Stimulated activated naive CD4-positive, alpha-beta T cell treated with Interleukin-2 at 50 U/mL for 16 hours (primary cell): ENCODE measurements at places on chromosomes 1 and 21.

- DNase-seq, result no peak
These were observed 57.1 kb upstream of the DR1 start for GRCh38 chr1:93288558-93288957.

DNA sequence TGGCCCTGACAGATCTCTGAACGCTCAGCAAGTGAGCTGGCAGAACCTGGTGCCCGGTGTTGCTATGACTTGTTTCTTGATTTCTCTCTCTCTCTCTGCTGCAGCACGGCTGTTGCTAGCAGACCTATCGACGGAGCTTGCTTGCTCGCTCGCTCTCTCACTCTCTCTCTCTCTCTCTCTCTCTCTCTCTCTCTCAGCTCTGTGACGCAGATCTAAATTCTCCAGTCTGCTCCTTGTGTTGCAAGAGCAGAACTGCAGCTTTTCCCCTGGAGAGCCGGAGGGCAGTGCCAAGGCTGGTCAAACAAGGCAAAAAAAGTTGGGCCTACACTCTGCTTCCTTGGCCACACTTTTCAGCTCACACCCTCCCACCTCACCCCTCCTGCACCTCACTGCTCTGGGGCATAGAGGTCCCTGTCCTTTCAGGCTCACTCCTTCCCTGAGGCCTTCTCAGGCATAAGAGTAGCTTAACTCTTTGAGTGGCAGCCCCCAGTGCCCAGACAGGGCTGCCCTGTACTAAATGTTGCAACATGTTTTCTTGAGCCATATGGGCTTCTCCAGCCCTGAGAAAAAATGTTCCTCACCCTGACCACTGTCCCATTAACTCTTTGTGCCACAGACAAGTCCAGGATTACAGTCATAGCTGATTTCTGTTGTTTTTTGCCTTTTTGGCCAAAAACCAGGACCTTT lies 72.2 kb downstream of the CD46 start:
- DNase-seq, result peak; percentile 81

DNA sequence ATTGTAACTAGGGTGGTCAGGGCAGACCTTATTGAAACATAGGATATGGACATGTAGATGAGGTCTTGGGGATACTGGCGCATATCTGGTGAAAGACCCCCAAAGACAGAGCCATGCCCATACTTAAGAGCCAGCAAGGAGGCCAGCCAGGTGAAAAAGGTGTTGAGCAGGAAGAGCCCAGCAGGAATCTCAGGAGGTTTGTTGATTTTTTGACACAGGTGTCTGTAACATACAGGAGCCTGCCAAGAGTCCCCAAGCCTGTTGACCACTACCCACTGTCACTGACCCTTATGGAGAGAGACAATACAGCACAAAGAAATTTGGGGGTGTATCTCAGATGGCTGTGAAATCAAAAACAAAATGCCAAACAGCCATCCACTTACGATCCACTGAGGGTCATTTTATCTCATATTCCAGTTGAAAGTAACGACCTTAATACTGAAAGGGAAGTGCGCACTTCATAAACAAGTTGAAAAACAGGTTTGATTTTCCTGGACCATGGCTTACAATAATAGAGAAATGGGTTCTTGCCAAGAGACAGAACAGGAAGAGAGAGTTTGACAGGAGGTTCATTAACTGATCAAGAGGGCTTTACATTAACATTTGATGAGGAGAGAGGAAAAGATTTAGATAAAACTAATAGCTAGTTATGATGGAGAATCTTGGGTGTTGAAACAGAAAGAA lies 163.6 kb downstream of the GLUL start:
- no peak for DNase-seq

DNA sequence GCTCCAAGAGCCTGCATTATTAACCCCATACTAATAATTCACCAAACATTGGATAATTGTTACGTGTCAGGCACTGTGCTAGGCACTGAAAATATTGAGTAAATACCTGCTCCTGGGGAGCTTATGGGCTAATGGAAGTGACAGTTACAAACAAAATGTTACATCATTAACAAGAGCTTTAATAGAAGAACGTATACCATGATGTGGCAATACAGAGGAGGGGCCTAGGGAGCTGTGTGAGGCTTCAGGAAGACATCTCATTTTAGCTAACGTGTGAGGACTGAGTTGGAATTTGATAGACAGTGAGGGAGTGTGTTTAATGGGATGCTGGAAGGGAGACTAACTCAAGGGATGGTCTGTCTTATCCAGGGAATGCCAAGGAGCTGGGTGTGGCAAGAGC lies 16.5 kb upstream of the TSPAN2 start:
- no peak for DNase-seq

- DNase-seq, result no peak
These were observed 10.5 kb upstream of the CNTN2 start for GRCh38 chr1:205032508-205032907.

- no peak for DNase-seq
These were observed 106.0 kb downstream of the TMEM53 start for GRCh38 chr1:44568128-44568900.

DNA sequence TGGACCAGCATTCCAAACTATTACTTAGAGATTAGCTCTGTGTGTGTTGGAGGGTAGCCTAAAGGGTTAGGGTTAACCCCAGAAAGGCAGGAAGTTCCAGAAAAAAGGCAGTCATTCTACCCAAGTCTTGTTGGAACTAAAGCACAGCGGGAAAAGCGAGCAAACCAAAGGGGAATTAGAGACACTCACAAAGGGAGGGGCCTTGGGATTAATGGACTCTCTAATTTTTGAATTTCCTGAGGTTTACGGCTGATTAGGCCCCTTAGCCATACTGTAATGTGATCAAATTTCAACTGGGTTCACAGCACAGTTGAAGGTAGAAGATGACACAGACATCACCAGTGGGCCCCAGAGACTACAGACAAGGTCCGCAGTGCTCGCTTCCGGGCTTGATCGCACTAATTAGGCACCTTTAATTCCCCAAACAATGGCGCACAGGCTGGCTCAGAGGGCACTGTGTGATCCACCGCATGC lies 28.3 kb downstream of the CAPZB start:
- no peak for DNase-seq

DNA sequence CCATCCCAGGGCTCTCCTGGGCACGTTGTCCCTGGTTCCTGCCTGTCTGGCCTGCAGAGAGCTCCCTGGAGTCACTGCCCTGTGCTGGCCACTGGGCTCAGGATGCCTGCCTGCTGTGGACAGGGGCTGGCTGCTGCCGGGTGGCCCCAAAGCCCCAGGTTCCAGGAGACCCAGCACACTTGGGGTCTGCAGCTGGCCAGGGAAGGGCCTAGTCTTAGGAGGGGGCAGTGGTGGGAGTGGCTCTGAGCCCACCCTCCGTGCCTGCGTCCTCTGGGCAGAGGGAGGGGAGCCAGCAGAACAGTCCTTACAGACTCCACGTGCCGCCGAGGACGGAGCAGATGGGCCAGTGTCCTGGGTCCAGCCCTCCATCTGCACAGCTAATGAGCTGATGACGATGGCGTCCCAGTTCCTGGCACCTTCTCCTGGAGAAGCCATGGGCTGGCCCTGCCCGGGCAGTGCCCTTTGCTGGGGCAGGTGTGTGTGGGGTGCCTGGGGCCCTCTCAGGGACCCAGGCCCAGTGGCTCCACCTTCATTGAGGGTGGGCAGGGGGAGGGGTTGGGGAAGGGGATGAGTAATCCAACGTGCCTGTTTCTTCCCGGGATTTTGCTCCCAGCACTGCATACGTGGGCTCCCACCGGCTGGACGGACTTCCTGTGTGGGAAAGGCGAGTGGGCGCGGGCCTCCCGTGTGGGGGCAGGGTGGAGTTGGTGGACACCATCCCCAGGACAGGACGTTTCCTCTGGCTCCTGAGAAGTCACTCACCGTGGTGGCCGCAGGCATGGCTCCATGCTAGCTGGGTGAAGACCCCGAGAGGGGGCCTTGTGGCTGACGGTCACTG lies 6.8 kb upstream of the PLCH2 start:
- no peak for DNase-seq

DNA sequence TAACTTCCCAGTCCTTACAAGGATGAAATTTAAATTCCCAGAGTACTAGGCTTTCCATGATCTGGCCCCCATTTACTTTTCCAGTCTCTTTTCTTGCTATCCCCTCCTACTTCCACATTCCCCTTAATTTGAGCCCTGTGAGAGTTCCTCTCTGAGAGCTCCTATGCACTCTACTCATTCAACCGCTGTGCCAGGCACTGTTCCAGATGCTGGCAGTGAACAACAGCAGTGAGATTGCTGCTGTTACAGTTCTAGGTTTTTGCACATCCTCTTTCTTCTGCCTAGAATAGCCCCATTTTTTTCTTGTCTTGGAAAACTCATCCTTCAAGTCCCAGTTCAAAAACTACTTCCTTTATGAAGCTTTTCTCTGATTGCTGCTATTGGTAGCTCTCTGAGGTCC lies 18.8 kb downstream of the ATF6 start:
- DNase-seq, result no peak

DNA sequence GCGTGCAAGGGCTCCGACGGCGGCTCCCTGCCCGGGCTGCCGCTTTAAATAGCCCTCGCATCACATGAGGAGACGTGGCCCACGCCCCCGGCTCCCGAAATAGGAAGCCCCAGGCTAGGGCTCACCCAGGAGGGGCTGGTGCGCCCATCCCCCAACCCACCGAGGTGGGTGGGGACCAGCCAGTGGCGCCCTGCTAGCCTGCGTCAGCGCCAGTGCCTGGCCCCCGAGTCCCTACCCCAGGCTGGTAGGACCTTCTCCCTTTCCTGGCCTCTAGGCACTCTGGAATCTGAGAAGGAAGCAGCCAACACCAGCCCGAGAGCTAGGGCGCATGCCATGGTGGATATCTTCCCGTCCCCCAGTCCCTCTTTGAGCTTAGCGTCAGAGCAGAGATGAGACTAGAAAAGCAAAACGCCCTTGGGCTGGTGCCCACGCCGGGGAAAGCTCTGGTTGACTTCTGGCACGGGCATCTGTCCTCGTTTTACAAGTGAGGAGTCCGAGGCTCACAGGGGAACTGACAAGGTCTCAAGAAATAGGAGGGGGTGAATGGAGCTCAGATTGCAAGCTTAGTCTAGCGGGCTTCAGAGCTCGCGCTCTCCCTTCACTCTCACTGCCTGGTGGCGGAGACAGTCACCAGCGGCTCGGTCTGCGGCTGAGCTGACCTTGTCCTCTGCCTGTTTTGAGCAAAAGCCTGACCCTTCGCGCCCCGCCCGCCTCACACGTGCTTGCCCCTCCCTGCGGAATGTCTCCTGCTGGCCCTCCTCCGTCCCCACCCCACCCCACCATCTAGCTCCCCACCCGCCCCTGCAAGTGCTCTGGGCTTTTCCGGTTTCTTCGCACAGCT lies at the start of gene FABP3:
TSS of gene FABP3 (minus strand) at position 21 of the 841 bp plus-strand sequence. CDS start 62 bp downstream, outside the sequence.
- DNase-seq, result no peak

- peak; percentile 16 for DNase-seq
These were observed 50.3 kb downstream of the HIVEP3 start for GRCh38 chr1:41868241-41868998.

GRCh38 chr1:35924838-35925237 lies 6.1 kb upstream of the AGO3 start:
- DNase-seq, result no peak

- no peak for DNase-seq
These were observed 100.8 kb downstream of the KCNK1 start for GRCh38 chr1:233714631-233715217.

DNA sequence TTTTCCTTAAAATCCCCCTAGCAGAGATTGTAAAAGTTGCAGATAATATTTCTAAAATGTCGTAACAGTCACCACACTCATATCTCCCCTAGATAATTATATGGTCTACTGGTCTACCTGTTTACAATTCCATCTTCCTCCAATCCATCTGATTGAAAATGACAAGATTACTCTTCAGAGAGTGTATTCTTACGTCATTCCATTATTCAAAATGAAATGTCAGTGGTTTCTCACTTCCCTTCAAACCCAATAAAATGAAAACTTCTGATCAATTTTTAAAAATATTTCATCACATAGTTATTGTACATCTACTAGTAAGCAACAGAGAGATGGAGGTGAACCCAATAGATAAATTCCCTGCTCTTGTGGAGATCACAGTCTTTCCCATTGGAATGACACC lies 202.2 kb upstream of the C8B start:
- DNase-seq, result no peak

GRCh38 chr1:165408518-165408917 lies 36.4 kb downstream of the RXRG start:
- DNase-seq, result no peak

- DNase-seq, result no peak
These were observed 6.1 kb upstream of the IGFN1 start for GRCh38 chr1:201184307-201185122.

DNA sequence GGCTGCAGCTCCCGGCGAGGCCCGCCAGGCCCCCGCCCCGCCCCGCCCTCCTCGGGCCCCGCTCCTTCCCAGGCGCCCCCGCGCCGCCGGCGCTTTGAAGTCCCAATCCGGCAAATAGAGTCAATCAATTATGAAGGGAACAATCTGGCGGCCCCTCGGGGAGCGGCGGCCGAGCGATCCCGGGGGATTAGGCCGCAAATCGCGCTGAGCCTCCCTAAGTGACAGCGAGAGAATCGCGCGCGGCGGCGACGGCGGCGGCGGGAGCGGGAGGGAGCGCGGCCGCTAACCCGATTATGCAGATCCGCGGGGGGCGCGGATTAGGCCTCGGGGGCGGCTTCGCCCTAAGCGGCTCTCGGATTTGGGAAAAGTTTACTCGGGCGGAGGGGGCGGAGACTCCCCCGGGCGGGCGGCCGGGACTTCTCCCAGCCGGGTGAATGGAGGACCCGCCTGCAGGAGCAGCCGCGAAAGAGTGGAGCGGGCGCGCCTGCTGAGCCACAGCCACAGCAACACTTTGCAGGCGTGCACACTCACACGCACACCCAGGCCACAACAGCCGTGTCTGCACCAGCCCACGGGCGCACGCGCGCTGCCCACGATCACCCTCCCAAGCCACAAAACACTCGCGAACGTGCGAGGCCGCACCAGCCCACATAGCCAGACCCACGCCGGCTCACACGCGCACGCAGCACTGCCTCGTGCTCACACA lies 23.0 kb upstream of the DMBX1 start:
- no peak for DNase-seq

DNA sequence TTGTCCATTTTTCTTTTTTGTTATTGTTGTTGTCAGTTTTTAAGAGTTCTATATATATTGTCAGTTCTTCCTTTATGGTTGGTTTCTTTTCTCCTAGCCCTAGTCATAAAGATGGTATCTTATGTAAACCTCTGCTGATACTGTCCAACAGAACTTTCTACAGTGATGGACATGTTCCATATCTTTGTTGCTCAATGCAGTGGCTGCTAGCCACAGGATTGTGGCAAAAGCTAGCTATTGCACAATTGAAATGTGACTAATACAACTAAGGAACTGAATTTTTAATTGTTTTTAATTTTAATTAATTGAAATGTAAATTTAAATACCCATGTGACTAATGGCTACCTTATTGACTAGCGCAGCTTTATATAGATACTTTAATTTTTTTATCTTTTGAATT lies 411.8 kb upstream of the PTBP2 start:
- DNase-seq, result no peak

DNA sequence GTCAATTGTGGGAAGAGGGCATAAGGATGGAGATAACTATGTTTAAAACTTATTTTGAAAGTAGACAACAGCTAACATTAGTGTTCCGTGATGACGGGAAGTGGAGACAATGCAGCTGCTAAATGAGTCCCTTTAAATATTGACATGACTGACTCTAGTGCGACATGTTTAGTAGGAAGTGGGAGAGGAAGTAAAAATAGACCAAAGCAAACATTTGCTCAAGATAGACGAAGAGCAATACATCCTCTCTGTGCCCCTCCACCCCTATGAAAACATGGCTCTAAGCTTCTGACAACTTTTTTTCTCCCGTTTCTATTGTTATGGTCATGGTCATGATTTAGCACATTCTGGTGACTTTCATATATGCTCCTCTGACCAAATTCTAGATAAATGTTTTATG lies 60.0 kb upstream of the HMCN1 start:
- no peak for DNase-seq

GRCh38 chr1:160779626-160780397 lies 16.2 kb upstream of the LY9 start:
- peak; percentile 11 for DNase-seq

GRCh38 chr1:92956254-92957029 lies 4.8 kb downstream of the DIPK1A start:
- DNase-seq, result no peak
